Left renal pelvis (tissue), 4 donors: ENCODE measurements at places on chromosomes 3 and 15. TPM values are rescaled to one million over a fixed set of nuclear protein-coding genes. Genes with fewer than 3 reads are reported as not detected.

The HHLA2 gene
- 13.3 TPM for polyA plus RNA-seq

- no peak for DNase-seq
These were observed 10.3 kb downstream of the DZIP3 start for GRCh38 chr3:108599677-108600409.

GRCh38 chr15:42665827-42666226 lies 71.1 kb downstream of the CDAN1 start:
- DNase-seq, result no peak

The MITF gene
- 45.7 TPM for polyA plus RNA-seq

- peak; percentile 65 for DNase-seq
These were observed 27.4 kb downstream of the STOML1 start for GRCh38 chr15:73964736-73965093.

The BNC1 gene
- 0.31 TPM for polyA plus RNA-seq

DNA sequence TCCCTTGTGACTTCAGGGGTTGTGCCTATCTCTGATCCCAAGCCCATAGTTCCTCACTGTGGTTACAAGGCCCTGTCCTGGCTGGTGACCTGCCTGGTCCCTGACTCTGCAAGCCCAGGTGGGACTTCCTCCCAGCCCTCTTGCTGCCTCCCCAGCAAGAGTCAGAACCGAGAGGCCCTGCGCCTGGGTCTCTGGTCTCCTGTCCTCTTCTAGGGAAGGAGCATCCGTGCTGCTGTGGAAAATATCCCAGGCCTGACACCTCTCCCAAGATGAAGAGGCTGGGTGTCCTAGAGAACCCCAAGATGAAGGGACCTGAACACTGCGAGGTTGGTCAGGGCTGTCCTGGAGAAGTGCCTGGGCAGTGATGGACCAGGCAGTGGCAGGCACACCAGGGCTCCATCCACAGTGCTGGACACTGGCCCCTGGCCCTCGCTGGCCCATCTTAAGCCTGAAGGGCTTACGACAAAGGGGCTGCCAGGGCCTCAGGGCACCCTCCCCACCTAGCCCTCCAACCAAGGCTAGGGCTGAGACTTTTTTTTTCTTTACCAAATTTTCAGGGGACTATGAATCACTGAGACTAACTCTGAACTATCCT lies 32.7 kb downstream of the PTH1R start:
- DNase-seq, result no peak
